ENCODE measurements at places on chromosomes 12 and 14.
A peak's percentile ranks its signal among the peaks of the same experiment; 100 is the strongest.

DNA sequence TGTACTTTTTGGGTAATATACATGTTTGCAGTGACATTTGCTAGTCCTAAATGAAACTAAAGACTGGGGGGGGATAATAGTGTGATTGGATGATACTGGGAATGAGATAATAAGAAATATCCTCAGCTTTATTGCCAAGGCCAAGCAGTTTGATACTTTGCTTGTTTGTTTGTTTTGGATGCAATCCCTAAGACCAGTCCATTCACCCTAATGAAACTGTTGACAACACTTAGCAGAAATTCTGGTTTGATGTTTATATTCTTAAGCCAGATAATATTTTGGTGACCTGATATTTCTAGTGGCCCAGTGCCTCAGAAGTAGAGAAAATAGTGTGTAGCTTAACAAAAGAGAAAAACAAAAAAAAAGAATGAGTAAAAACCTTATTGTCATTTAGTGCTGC, 1.8 kb downstream of the PHC1 start:
- no peak for DNase-seq

GRCh38 chr12:106064721-106065021, 74.1 kb downstream of the NUAK1 start:
- DNase-seq = no peak

DNA sequence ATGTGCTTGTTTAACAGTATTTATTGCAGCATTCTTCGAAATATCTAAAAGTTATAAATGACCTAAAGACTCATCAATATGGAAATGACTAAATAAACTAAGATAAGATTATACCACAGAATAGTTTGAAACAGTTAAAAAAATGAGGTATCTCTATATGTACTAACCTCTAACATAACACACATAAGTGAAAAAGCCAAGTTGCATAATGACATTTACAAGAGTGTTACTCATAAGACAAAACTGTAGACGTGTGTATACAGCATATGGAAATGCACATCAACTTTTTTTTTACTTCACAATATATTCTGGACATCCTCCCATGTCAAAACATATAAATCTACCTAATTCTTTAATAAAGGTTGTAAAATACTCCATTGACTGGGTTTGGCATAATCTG, 22.8 kb downstream of the CPM start:
- no peak for DNase-seq

- no peak for DNase-seq
Observed at GRCh38 chr12:26298785-26299621, 103.6 kb downstream of the SSPN start.

GRCh38 chr12:96134200-96134599, 60.0 kb upstream of the ELK3 start:
- no peak for DNase-seq

GRCh38 chr14:99968191-99968920, 96.9 kb upstream of the EVL start:
- DNase-seq = peak; percentile 29

DNA sequence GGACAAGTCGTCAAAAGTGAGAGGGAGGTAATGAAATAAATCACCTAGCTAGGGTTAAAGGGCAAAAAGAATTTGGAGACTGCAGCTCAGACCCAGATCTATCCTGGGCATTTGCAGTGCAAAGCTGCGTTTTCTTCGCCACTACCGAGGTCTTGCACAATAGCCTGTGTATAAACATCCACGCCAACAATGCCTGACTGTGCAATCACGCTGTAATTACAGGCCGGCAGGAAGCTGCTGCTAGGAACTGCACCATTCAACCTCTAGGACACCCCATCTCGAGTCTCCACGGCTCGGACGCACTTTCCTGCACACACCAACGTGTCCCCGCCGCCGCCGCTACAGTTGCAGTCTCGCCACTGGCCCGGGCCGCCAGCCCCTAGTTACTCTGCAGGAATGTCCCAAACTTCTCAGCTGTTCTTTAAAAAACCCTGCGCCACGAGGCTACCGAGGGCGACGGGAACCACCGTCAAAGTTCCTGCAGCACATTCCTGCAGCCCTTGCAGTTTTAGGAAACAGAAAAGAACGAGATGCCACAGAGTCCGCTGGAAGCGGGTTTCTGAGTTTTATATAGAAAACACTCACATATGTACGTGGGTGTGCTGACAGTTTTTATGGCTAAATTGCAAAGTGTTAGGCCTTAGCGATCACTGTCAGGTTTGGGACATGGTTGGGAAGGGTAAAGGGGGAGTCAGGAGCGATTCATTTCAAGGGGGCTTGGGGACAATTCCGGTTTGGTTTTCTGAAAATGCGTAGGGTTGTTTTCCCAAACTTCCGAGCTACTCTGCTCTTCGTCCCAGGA, 65.6 kb upstream of the PTGR2 start:
- DNase-seq = no peak

DNA sequence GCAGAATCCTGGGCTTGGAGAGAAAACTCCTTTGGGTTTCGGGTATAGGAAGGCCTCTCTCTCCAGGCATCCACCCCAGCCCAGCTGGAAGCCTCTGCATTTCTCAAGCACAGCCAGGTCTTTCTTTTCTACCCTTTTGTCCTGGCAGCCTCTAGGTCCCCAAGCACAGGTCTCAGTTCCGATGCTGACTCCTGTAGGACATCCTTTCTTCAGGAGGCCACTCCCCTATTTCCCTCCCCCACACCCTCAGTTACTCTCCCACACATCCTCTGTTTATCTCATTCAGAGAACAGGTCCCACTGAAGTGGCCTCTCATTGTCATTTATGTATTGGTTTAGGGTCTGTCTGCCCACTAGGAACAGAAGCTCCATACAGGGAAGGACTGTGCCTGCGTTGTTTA, 352.6 kb downstream of the VRK1 start:
- no peak for DNase-seq

DNA sequence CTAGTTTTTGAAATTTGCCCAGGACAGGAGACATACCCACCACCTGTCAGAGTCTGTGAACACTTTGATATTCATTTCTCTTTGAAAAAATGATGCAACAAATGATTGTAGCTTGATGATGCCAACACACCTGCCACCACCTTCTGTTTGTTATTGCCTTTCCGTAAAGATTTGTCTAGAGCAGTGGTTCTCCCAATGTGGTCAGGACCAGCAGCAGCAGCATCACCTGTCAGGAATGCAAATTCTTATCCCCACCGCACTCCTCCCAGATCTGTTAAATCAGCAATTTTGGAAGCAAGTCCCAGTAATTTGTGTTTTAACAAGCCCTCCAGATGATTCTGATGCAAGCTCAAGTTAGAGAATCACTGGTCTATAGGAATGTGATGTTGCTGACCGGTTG, 9.9 kb downstream of the CCDC175 start:
- DNase-seq = no peak

DNA sequence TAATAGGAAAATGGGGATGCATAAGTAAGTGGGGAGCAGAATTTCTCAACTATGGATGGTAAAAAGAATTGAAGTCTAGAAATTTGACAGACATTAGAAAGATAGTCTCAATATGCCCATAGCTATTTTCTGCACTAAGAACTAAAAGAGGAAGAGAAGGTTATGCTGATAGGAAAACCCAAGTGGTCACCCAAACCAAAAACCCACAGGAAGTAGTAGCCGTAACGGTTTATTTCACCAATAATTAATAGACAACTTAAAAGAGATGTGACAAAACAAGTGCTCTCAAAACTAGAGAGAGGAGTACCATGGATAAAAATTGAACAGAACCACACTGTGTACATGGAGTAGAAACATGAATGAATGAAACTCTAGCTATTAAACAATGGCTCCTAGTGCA, 295.4 kb downstream of the FSCB start:
- no peak for DNase-seq

GRCh38 chr12:101769865-101770264, 30.6 kb upstream of the SYCP3 start:
- no peak for DNase-seq

DNA sequence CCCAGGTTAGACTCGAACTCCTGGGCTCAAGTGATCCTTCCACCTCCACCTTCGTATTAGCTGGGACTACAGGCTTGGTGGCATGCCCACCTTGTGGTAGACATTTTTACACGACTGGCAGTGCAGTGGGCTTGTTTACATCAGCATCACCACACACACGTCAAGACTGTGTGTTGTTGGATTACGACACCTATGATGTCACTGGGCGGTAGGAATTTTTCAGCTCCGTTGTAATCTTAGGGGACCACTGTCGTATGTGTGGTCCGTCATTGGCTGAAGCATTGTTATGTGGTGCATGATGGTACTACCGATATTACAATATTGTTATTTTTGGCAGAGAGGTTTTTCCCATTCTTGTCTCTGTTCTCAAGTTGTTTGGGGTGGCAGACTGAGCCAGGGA, 50.7 kb downstream of the TSPAN9 start:
- DNase-seq = no peak

DNA sequence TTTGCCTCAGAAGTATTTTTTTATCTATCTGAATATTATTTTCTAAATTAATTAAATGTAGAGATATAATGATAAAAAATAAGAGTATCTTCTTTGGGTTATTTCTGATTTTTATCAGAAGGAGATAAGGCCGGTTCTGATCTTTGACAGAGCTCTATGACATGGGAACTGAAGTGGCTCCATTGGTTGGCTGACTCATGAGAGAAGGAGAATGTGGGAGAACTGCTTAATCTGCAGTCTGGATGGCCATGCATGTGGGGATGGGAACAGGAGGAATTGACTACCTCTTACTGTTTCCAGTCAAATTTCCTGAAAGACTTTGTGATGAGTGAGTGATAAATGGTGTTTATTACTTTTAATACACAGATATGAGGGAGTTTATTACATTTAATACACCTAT, 155.8 kb upstream of the ATP2B1 start:
- DNase-seq = no peak

DNA sequence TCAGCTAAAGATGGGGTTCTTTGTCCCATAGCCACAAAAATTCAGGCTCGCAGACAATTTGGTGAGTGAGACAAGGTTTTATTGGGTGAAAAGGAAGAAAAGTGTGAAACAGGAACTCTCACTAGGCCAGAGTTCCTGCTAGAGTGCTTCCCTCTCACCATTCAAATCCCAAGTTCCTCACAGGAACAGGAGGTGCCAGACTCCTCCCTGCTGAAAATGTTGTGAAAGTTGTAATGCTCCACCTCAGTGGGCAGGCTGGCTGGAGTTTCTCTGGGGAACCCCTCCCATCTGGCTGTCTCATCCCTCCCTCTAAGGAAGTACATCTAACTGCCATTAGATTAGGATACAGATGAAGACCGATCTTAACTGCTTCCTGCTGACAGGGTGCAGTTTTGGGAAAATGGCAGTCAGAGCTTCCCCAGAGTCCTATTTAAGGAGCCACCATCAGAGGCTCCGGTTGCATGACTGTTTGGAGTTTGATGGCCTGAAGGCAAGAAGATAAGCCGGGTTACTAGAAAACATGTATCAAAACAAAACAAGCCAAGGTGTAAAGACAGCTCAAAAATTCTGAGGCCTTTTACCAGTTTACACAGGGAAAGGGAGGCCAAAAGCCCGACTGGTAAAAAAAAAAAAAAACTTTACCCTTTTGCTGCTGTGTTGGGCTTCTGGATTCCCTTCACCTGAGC, 127.6 kb downstream of the FSCB start:
- no peak for DNase-seq

DNA sequence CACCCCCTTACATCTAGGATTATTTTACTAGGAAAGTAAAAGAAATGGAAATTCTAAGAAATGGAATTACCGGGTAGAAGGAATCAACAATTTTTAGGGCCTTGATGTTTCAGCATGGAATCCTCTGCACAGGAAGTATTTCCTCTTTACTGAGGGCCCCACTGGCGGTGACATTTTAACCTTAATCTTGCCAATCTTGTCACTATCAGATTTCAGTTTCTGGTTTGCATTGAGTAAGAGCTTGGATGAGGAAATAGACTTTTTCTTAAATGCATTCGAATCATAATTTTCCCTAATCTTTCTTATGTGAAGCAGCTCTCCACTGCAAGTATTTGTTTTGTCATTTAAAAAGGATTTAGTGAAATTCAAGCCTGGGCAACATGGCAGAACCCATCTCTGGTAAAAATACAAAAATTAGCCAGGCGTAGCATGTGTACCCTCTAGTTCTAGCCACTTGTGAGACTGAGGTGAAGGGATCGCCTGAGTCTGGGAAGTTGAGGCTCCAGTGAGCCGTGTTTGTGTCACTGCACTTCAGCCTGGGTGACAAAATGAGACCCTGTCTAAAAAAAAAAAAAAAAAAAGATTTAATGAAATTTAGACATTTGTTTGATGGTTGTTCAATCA, 40.7 kb downstream of the TPCN1 start:
- no peak for DNase-seq

- no peak for DNase-seq
Observed at GRCh38 chr12:107375231-107375630, 281.9 kb upstream of the CRY1 start.

- peak; percentile 62 for DNase-seq
Observed at GRCh38 chr14:69059658-69060623, 80.8 kb upstream of the ACTN1 start.

GRCh38 chr12:123267991-123268843, 3.4 kb downstream of the CDK2AP1 start:
- DNase-seq = no peak

DNA sequence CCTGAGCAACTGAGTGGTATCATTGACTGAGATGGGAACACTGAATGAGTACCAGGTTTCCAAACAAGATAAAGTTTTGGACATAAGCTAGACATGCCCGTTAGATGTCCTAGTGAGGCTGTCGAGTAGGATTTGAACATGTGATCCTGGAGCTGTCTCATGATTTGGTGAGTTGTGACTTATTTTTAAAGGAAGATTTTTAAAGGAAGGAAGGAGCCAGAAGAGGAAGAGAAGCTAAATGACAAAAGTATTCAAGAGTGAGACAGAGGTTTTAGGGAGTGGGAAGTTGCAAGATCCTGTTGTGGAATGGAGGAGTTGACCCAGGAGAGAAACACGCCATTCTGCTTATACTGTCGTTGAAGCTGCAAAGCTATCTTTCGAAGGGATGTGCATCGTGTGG, 82.1 kb downstream of the SAMD4A start:
- DNase-seq = no peak

DNA sequence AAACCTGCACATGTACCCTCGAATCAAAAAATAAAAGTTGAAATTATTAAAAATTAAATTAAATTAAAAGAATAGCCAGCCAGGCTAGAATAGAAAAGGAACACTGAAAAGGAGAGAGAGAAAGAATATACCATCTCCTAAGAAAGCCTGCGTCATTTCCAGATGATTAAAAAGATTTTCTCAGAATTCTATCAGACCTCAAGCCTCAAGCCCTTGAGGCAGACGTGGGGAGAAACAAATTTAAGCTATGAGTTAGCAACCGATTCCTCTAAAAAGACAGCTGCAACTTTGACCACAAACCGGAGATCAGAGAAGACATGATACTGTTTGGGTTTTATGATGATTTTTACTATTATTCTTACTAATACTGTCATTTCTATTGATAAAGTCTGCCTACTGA, 138.3 kb downstream of the KSR2 start:
- no peak for DNase-seq

GRCh38 chr12:46771268-46771827, 54.4 kb downstream of the SLC38A4 start:
- DNase-seq = no peak

GRCh38 chr12:81170072-81170471, 92.2 kb downstream of the ACSS3 start:
- DNase-seq = no peak

GRCh38 chr14:100288382-100289185, 17.7 kb downstream of the SLC25A29 start:
- no peak for DNase-seq

Data from smooth muscle cell of the brain vasculature (primary cell).